ENCODE measurements at places on chromosomes 12 and 14. TPM values are rescaled to one million over a fixed set of nuclear protein-coding genes. Genes with fewer than 3 reads are reported as not detected.
A peak's percentile ranks its signal among the peaks of the same experiment; 100 is the strongest.

DNA sequence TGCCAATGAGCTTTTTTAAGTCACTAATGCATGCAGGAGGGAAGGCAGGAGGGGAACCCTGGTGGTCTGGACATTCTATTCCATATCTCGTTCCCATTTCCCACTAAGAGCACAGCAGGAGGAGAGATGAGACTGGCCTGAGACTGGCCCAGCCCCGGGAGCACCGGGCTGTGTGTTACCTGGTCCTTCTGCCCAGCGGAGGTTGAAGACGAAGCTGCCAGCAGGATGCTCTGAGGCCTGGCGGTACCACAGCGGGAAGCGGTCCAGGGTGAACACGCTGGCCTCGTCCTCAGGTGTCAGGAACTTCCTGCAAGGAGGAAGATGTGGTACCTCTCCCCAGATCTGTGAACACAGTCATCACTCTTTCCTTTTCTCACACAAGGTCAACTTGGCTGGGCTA lies 23.9 kb downstream of the LRTM2 start:
- no peak overlapping the region for H3K27ac ChIP-seq
- no peaks in the 10 kb centered on the region for H3K27me3 ChIP-seq
- H3K4me3 ChIP-seq, result no peak overlapping the region
- no peaks in the 10 kb centered on the region for H3K4me1 ChIP-seq
- DNase-seq, result no peak

Gene GPX2
- 0.15 TPM for total RNA-seq

DNA sequence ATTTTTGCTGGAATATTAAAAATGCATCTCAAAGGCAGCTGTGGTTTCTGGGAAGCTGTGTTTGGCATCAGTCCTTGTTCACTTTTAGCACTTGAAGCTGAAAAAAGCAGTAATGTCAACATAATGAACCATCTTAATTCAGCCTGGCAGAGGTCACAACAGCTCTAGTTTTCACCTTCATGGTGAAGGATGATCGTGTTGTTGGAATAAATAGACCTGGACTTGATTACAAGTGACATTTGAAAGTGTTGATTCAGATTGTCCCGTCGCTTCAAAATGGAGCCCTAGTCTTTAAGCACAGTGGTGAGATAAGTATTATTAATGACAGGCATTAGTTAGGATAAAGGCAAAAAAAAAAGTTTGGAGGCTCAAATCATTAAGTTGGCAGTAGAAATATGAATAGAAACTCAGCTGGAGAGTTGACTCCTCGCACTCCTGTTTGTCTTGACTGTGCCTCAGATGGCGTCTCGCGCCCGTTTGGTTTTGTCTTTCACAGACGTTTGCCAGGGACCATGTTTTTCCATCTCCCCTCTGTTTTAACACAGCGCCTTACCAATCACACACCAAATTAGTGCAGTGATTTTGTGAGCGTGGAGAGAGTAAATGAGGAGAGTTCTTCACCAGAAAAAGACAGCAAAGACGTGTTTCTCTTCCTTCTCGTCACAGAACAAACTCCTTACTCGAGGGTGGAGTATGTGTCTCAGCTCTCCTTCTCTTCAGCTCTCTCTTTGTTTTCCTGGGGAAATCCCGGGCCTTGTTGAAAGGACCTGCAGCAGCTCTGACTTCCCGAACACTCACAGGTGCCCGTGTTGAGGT lies 53.4 kb upstream of the MMP17 start:
- no peaks in the 10 kb centered on the region for H3K27me3 ChIP-seq
- no peaks in the 10 kb centered on the region for H3K4me1 ChIP-seq
- DNase-seq, result no peak

- no peaks in the 10 kb centered on the region for H3K27me3 ChIP-seq
- no peak overlapping the region for H3K27ac ChIP-seq
- DNase-seq, result no peak
- H3K4me1 ChIP-seq, result no peaks in the 10 kb centered on the region
- no peak overlapping the region for H3K4me3 ChIP-seq
These were observed 213.7 kb downstream of the SLC2A13 start for GRCh38 chr12:39892146-39892545.

- no peak overlapping the region for H3K27ac ChIP-seq
- H3K4me3 ChIP-seq, result no peak overlapping the region
- no peaks in the 10 kb centered on the region for H3K36me3 ChIP-seq
- DNase-seq, result no peak
These were observed 2.6 kb upstream of the GSC start for GRCh38 chr14:94772548-94772947.

GRCh38 chr12:127509066-127509778 lies 757.7 kb upstream of the TMEM132C start:
- H3K27me3 ChIP-seq, result no peaks in the 10 kb centered on the region
- no peak overlapping the region for H3K27ac ChIP-seq
- no peak overlapping the region for H3K4me3 ChIP-seq

- DNase-seq, result no peak
- no peaks in the 10 kb centered on the region for H3K4me1 ChIP-seq
- H3K27ac ChIP-seq, result no peak overlapping the region
These were observed 216.0 kb upstream of the PRKD1 start for GRCh38 chr14:30143627-30144026.

DNA sequence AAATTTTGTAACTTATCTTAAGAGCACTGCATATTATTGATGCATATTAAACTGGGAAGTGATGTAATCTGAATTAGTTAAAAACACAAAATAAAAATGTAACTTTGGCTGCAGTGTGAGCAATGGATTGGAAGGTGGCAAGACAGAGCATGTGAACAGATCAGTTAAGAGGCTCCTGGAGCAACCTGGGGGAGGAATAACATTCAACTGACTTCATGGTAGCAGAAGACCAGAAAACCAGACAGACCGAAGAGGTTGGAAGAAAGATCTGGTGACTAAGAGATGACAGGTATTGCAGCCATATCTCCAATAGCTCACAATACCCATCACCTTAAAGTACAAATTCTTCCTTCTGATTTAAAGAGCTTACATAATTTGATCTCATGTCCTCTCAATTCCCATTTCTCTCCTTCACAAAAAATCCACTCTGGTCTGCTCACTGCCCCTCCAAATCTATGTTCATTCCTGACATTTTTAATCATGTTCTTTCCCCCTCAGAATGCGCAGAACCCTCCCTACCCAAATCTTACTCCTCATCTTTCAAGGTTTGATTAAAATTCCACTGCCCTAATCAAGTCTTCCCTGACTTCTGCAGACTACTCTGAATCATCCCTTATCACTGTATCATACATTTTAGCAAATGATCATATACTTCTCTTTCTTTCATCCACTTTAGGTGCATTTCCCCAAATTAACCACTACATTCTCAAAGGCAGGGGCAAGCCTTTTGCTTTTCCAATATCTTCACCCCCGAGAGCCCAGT lies 51.5 kb downstream of the DUSP16 start:
- no peak for DNase-seq
- H3K4me3 ChIP-seq, result no peak overlapping the region
- H3K27me3 ChIP-seq, result no peaks in the 10 kb centered on the region
- H3K36me3 ChIP-seq, result no peaks in the 10 kb centered on the region
- H3K27ac ChIP-seq, result no peak overlapping the region

- H3K36me3 ChIP-seq, result no peaks in the 10 kb centered on the region
- DNase-seq, result no peak
- peak overlapping the region; percentile 92 for H3K27ac ChIP-seq
- peak overlapping the region; percentile 21 for H3K4me3 ChIP-seq
- H3K27me3 ChIP-seq, result no peaks in the 10 kb centered on the region
- H3K4me1 ChIP-seq, result peaks cover 25% of the 10 kb centered on the region
These were observed 675 bp upstream of the SCARB1 start for GRCh38 chr12:124864326-124864752.

DNA sequence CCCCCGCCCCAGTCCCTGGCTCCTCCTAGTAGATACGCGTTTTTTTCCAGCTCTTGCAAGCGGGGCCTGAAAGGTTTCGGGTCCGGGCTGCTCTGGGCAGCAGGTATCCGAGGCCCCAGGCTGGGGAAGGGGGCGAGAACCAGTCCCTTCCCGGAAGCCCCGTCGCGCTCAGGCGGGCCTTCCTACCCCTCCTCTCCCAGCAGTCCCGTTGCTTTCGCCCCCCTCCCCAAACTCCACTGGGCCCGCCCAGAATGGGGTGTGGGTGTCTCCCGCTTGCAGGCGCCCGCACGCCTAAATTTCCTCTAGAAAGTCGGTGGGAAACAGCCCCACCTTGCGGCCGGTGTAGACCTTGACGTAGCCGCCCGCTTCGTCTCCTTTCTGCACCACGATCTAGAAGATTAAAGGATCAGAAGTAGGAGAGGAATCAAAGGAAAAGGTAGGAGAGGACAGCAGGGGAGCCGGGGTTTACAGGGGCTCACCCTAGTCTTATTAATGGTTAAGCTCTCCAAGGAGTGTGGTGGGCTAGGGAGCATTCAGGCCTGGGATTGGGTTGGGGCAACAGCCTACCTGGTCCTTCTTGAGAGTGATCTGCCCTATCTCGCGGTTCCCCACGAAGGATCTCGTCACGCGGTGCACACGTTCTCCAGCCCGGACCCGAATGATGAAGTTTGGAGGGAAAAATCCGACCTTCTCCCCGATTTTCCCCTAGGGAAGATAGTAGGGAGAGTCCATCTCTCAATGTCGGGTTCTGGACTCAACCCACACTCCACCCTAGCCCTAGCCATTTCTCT lies 7.3 kb downstream of the STAC3 start:
- H3K27ac ChIP-seq, result no peak overlapping the region
- H3K4me3 ChIP-seq, result peak overlapping the region; percentile 32
- no peaks in the 10 kb centered on the region for H3K36me3 ChIP-seq
- peaks cover 21% of the 10 kb centered on the region for H3K4me1 ChIP-seq
- no peak for DNase-seq

Data from Panc1 (cell line).